ENCODE measurements at places on chromosomes 5 and 9.

DNA sequence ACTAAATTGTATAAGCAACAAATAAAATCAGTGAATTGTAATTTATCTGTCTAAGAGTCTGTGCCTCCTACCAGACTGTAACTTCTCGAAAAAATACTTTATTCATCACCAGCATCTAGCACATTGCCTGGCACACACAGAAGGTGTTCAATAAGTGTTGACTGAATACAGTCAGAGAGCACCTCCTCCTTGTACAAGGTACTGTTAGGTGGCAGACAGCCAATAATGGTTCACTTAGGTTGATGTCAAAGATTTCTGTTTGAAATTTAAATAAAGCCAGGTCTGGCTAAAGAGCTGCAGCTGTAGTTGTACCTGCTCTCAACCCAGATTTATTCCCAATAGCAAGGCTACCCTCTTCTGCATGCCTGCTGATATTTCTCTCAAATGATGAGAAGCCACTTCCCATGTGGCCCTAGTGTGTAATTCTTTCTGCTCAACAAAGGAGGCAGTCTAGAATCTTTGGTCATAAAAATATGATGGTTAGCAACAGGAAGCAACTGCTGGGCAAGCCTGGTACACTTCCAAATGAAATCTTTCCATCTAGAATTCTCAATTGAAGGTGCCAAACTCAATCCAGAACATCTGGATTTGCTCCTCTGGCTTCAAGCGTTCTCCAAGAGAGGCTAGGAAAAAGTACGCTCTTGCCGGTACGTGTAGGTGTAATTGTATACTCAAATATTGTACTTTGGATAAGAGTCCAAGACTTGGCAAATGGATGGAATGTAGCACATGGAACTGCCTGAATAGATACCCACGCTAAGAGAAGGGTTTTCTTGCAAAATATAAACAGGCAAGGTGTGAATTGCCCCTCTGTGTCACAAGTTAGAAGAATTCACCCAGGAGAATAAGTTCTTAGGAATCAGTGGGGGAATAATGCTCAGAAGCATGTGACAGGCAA is 95.6 kb downstream of the NR6A1 start:
- DNase-seq, result no peak

DNA sequence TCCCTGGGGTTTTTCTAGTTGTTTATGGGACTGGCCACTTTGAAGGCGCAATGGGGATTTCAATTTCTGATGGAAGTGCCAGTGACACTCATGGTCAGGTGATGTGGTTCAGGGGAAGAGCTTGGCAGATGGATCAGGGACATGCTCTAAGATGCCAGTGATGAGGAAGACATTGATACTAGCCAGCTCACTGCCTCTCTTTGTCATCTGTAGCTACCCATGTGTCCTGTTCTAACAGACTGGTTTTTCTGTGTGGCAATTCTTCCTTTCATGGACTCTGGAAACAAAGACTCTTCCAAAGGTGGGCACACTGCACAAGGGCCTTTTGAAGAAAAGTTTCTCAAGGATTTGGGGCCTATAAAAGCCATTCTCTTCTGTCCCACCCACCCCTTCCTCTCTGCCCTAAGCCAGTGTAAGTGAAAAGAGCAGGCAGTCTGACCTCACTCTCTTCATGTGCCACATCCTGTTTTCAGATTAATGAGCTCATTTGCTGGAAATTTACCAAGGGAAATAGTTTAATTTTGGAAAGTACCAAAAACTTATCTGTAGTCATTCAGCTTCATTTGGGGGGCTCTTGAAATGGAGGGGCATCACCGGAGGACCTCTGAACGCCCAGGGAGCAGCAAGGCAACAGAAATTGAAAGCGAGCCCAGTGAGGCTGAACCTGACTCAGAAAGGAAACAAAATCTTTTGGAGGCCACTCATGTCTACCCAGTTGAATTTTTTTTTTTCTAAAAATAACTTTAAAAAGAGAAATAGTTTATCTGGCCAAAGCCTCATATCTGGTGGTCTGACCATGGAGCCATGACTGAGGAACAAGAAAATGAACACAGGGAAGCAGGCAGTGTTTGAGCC is 4.9 kb upstream of the TRAF1 start:
- no peak for DNase-seq

DNA sequence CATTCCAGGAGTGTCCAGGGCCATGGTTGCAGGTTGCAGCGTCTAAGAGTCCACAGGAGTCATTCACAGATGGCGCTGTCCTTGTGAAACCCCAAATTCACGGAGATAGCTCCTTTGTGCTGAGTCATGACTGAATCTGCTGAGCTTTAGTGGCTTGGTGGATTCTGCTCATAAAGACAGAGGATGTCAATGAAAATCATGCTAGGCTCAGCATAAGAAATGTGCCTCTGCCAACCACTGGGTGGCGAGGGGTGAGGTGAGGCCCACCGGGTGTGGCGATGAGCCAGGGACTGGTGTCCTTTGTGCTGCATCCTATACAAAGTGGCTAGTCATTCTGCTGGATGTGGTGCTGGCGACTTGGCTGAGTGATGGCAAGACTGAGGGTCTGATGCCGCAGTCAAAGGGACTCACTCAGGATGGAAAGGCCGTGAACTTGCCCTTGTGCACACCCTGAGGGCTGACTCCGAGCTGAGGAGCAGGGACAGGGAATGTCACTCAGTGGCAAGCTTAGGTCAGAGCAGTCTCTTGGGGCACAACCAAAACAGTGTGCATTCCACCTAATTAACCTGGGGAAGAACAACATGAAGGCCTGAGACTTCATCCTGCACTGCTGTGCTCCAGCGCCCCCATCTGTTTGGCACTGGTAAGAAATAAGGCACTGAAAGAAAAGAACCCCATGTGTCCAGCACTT is 71.5 kb downstream of the DAP start:
- DNase-seq, result peak; percentile 33

DNA sequence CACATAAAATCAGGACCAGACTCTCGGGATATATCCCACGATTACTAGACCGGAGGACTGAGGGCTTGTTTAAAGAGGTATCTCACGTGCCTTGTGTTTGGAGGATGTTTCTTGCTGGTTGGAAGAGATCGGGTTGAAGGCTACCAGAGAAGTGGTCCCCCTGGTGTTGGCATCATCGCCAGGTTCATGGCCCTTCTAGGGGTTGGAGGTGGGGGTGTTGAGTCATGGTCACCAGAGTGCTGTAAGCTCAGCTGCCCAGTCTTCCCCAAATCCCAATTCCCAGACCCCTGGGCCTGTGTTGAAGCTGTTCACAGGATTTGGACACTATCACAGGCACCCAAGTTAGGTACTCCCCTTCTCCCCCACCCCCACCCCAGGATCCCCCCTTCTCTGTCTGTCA is 29.1 kb upstream of the PRDM12 start:
- DNase-seq, result no peak

GRCh38 chr9:75671354-75671753 is 219.1 kb upstream of the PCSK5 start:
- no peak for DNase-seq

- no peak for DNase-seq
Observed at GRCh38 chr9:116476935-116477381, 210.1 kb upstream of the TRIM32 start.

GRCh38 chr9:91503673-91504081 is 80.0 kb upstream of the NFIL3 start:
- no peak for DNase-seq

DNA sequence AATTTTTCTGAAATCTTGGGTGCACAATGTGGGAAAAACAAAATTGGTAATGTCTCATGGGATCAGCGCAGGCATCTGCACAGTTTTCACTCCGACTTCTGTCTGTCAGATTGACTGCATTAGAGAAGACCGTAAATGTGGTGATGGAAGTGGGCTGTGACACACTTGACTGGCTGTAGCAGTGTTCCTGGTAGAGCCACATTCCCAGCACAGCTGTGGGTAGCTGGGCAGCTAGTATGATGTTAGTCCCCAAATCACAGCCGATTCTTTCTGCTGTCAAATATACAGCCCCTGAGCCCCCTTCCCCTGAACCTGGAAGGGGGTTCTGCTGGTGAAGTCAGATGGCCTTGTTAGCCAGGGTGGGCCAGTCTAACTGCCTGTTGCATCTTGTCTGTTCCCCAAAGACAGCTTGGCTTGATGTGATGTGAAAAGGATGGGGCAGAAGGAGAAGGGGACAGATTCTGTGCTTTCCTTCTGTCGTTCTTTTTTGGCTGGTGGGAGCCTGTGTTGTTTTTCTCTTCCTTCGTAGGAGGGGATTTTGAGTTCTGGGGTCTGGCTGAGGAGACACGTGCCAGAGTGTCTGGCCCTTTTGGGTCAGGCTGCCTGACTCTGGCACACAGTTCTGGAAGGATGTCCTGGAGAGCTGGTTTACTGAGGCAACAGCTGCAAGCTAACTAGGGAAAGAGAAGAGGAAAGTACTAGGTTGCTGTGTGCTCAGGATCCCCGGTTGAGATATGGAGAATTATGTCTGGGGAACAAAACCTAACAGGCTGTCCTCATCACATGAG is 66.4 kb upstream of the SPRY4 start:
- DNase-seq, result no peak

GRCh38 chr5:123511290-123511647 is 708 bp upstream of the CSNK1G3 start:
- DNase-seq, result peak; percentile 18

GRCh38 chr5:67206461-67206860 is 9.9 kb upstream of the CD180 start:
- DNase-seq, result no peak

- DNase-seq, result no peak
Observed at GRCh38 chr5:119427060-119427459, 25.2 kb upstream of the HSD17B4 start.

Data from neuronal stem cell (in vitro differentiated cells).